Cerebellum (tissue), 4 donors: ENCODE measurements at places on chromosomes 1 and 21. TPM values are rescaled to one million over a fixed set of nuclear protein-coding genes. Genes with fewer than 3 reads are reported as not detected.

PROK1 gene
- total RNA-seq: not detected

DNA sequence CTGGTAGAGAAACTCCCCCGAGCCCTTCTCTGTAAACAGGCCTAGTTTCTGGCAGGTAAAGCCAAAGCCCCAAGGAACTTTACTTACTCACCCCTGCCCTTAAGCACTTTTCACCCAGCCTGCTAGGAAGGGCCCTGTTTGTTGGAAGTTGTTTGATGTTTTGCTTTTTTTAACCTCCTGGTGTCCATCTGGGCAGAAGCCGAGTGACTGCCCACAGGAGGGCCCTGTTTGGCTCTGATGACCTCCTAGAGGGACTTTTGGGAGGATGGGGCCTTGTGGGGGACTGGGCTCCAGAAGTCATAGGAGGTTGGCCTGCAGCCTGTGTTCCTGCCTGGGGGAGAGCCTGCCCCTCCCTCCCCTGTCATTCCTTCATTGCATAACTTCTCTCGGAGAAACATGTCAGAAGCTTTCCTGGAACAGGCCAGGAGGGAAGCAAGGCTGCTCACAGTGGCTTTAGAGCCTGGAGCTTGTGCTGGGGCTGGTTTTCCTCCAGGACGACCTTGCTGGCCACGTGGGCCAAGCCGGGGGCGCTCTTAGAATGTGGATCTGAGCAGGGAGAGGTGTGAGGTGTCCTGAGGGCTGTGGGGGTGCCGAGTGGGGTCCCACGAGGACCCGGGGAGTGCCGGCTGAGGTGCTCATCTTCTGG lies 33.9 kb downstream of the COQ8A start:
- no peak for DNase-seq

DNA sequence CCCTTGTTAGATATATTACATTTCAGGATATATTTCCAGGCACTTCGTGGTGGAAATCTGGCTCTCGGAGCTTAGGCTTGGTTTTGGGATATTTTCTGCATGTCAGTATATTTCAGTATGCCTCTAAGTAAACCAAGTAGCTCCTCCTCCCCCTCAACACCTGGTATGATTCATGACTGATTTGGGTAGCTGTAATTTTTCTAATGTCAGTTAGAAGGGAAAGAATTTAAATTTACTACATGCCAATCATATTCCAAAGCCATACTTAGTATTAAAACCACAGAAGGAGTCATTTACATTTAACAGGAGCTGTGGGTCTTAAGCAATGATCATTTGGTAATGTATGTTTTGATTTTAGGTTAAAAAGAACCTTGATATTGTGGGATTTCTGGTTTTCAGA lies 40.6 kb downstream of the ST6GALNAC3 start:
- DNase-seq: no peak

- no peak for DNase-seq
Observed at GRCh38 chr21:20031807-20032206, 966.4 kb upstream of the NCAM2 start.

DNA sequence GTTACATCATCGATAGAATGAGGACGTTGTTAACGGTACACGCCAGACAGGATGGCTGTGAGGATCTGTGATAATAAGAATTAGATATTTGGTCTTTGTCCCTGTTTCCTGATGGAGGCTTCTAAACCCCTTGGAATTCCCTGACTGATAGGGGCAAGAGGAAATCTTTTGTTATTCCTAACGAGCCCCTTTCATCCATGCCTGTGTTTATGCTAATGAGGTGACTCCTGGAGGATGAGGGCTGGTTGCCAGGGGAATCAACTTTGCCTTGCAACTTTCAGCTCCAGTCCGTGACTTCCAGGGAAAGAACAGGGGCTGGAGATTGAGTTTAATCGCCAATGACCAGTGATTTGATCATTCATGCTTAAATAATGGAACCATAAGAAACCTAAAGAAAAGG lies 39.3 kb upstream of the NLRP3 start:
- DNase-seq: no peak

KCTD3 gene
- 80.5 TPM for total RNA-seq

DNA sequence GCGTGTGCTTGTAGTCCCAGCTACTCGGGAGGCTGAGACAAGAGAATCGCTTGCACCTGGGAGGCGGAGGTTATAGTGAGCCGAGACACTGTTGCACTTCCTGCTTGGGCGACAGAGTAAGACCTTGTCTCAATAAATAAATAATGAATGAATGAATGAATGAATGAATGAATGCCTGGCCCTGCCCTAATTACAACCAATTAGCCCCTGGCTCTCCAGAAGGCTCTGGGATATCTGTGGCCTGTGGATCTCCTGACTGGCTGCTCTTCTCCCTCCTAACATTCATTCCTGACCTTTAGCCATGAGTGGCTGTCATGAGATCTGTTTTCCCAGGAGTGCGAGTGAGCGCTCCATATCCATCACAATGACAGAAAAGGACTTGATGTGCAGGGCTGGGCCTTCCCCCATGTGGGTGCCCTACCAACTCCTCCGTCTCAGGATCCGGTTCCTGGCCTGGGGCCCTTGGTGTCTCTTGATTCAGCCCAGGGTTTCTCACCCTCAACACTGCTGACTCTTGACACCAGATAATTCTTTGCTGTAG lies 243.6 kb upstream of the TMEM51 start:
- no peak for DNase-seq

GRCh38 chr1:92657701-92658100 lies 127.2 kb downstream of the EVI5 start:
- DNase-seq: no peak

SEC22B gene
- total RNA-seq: 31.8 TPM

- DNase-seq: no peak
Observed at GRCh38 chr1:60922304-60922703, 160.1 kb upstream of the NFIA start.

GRCh38 chr1:153375511-153375910 lies at the start of gene S100A12:
Gene S100A12, minus strand, starts transcription at chr1:153375621. Its CDS starts 1,029 bp downstream, at chr1:153374592.
- DNase-seq: no peak

- DNase-seq: peak; percentile 65
Observed at GRCh38 chr21:31180256-31181081, 142.2 kb upstream of the KRTAP19-8 start.

DNA sequence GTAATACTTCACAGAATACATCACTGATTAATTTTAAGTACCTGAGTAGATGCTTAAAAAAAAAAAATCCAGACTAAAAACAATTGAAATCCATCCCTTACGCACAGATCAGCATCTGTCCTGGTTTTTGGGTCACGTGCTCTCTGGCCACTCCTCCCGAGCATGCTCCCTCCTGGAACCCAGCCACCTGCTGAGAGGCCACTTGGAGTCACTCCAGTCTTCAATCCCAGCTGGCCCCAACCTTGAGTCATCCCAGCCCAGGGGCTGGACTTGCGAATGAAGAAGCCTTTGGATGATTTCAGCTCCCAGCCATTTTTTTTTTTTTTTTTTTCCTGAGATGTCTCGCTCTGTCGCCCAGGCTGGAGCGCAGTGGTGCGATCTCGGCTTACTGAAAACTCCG lies 8.9 kb downstream of the MAP1LC3C start:
- no peak for DNase-seq

DNA sequence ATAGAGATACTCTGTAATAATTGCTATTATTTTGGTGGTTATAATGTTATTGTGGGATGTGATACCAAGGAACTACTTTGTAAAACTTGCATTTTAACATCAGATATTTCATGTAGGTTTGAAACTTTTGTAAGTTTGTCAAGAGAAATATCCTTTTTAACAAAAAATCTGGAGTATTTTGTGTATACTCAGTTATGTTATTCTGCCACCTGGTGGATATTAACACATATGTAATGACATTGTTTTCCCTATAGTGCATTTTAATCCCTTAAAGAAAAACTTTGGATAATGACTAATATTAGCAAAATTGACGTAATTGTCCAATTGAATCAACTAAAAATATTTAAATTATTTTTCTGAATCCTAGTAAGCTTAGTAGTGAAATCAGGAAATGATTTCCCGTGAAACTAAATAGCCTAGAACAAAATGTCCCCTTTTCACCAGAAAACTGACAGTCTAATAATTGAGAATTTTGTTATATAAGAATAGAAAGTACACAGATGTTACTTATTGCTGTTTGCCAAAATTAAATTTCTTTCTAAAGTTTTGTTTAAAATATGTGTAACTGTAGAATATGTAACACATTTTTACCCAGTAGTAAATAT lies 39.6 kb downstream of the KCTD3 start:
- DNase-seq: peak; percentile 4

ATP6V1G3 gene
- not detected for total RNA-seq

- DNase-seq: no peak
Observed at GRCh38 chr1:157319567-157319966, 181.4 kb upstream of the ETV3 start.

DNA sequence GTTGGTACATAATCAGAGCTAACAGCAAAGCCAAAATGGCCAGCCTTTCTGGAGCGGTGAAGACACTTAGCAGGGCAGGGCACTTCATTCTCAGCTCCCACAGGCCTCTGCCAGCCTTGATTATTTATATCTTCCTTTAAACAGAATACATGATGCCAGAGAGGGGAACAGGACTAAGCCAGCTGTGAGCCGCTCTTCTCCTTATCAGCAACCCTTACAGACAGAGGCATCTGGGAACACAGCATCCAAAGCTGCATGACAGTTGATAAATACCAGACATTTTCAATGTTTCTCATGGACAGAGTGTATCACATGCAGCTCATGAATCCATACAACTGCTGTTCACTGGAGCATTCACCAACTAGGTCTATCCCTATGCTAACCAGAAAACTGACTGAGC lies 29.1 kb downstream of the DNAJC11 start:
- DNase-seq: no peak

SWT1 gene
- total RNA-seq: 16.2 TPM

DNA sequence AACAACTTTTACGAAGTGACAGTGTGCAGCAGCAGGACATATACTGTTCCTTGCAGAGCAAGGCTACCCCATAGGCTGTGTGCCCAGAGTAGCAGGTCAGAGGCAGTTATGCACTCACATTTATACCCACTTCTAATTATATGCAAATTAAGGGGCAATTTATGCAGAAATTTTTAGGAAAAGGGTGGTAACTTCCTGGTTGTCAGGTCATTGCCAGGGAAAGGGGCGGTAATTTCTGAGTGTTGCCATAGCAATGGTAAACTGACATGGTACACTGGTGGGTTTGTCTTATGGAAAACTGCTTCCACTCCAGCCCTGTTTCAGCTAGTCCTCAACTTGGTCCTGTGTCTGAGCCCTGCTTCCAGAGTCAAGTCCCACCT lies 12.0 kb upstream of the SLAMF1 start:
- no peak for DNase-seq

F11R gene
- total RNA-seq: 8.9 TPM

DNA sequence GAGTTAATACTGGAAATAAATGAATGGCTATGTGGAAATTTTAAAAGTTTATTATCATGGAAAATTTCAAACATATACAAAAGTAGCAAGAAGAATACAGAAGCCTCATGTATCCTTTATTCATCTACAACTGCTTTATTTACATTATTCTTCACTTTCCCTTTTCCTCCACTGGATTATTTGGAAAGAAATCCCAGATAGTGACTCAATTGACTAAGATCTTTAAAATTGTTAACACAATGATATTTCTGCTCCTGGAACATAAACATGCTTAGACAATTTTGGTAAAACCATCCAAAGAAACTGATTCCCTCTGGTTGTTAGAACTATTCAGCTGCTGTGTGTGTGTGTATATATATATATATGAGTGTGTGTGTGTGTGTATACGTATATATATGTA lies 116.2 kb downstream of the TGFB2 start:
- no peak for DNase-seq

GRCh38 chr1:53288790-53289429 lies 39.0 kb downstream of the LRP8 start:
- DNase-seq: no peak

ICOSLG gene
- total RNA-seq: 0.91 TPM

- no peak for DNase-seq
Observed at GRCh38 chr1:229447809-229448252, 13.9 kb upstream of the ACTA1 start.

DNA sequence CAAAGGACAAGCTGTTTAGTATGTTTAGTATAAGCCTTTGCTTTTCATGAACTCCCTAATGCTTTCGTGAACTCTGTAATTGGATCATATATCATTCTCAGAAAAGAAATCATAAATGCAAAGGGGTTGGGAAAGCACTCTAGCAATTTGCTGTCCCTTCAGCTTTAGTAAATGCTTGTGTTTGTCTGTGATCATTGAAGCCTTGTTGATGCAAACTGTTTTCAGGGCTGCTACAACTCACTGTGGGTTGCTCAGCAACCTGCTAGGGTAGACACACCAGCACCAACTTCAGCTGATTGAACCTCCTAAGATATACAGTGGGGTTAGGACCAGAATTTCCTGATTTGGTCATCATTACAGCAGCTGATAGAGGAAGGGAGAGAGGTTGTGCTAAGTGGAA lies 95.0 kb downstream of the SGIP1 start:
- DNase-seq: no peak

DNA sequence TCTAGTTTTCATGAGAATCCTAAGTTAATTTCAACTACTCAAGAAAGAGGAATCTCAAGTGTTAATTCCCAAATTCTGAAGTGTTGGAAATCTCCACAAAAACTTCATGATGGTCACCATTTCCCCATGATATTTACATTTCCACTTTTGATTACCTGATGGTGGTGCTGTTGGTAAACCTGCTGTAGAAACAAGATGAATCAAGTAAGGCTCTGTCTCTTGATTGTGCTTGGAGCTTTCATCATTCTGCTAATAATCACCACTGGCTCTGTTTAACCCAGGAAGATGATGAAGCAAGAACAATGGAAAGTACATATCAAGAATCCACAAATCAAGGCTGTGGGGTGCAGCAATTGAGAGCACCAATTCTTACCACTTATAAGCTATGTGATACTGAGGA lies 77.8 kb downstream of the C4BPA start:
- DNase-seq: no peak

DNA sequence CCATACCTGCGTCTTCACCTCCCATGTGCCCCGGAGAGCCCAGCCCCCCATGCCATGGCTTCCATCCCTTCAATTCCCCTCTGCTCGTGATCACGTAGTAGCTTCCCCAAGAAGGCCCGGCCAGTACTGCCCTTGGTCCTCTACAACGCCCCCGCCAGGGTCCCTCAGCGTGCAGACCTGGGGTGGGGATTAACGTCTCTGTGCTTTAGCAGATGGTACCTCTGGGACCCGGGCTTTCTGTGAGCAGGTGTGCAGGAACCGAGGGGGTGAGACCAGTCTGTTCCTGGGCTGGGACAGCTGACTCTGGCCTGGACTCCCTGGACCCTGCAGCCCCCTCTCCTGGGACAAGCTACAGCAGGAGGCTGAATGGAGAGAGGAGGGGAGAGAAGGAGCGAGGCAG lies 1.2 kb downstream of the PLCH2 start:
- DNase-seq: no peak

SLC6A17 gene
- total RNA-seq: 11.5 TPM

- no peak for DNase-seq
Observed at GRCh38 chr1:51284487-51284954, 45.8 kb downstream of the TTC39A start.

- DNase-seq: no peak
Observed at GRCh38 chr1:89347296-89347695, 16.6 kb upstream of the GBP6 start.

RIPPLY3 gene
- total RNA-seq: 0.73 TPM

GRCh38 chr1:223504741-223505140 lies 111.5 kb downstream of the CCDC185 start:
- no peak for DNase-seq
